ENCODE measurements at places on chromosomes 16 and 17.

- no peak for DNase-seq
Observed at GRCh38 chr17:57949649-57950048, 5.6 kb downstream of the CUEDC1 start.

DNA sequence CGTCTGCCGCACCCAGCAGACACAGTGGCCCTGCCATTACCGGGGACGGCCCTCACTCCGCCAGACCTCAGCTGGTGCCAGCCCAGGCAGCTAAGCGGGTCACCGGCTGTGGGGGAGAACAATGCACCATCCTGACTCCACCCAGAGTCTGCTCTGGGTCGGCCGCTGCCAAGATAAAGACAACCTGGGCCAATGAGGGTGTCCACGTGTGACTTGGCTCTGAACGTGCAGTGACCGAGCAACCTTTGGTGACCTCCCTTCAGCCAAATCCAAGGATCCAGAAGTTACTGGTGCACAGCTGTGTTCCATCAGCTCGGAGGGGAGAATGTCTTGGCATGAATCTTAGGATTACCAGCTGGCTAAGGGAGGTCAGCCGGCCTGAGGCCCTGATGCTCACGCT, 155.9 kb downstream of the NTN1 start:
- DNase-seq: no peak

GRCh38 chr17:333626-334396, 18.8 kb downstream of the RPH3AL start:
- no peak for DNase-seq

GRCh38 chr17:40419559-40420331, 2.0 kb upstream of the TOP2A start:
- peak; percentile 39 for DNase-seq

DNA sequence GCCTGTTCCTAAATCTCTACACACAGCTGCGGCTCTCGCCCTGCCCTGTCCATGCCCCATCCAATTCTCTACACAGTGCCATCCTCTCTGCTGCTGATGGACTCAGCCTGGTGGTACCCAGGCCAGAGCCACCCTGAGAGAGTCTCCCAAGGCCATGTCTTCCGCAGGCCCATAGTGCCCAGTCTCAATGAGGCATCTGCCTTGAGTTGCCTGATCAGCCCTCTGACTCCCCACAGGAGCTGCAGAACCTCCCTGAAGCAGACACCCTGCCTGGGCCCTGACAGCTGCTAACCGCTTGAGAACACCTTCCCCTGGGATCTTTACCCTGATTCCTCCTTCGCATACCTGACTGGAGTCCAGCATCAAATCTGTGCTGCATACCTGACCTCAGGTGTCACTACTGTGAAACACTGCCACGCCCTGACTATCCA, 13.3 kb downstream of the TSPOAP1 start:
- DNase-seq: no peak

DNA sequence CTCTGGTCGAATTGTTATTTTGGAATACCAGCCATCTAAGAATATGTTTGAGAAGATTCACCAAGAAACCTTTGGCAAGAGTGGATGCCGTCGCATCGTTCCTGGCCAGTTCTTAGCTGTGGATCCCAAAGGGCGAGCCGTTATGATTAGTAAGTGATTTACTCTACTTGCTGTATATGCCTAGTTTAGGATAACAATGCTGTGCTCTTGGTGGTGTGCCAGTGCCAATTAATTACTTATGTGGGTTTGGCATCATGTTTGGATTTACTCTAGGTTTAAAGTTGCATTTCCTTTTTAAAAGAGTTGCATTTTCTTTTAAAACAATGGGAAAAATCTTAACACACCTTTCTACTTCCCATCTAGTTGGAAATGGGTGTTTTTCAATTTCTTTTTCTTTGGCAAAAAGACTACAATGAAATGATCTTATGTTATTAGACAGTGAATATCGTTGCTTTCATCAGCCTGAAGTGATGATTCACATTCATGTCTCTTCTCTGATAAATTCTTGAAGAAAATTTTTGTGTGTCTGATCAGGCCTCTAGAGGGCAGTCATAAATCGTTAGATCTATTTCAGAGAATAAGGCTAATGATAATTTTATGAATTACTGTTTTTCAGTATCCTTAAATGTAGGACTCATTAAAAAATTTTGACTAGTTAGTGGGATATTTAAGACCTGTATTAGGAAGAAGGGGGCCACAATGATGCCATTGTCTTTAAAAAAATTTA, 5.6 kb downstream of the SF3B3 start:
- peak; percentile 45 for DNase-seq

DNA sequence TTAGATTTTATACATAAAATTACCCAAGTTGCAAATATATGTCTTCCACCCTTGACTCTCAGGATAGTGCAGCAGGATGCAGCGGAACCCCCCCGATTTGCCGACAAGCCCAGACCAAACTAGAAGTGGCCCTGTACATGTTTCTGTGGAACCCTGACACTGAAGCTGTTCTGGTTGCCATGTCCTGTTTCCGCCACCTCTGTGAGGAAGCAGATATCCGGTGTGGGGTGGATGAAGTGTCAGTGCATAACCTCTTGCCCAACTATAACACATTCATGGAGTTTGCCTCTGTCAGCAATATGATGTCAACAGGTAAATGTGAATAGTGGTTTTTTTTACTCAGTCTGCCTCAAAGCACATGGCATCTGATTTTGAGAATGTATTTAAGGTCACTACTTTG, 70.7 kb downstream of the OMG start:
- DNase-seq: no peak

GRCh38 chr16:49876716-49877129, 20.8 kb upstream of the ZNF423 start:
- no peak for DNase-seq

- DNase-seq: no peak
Observed at GRCh38 chr16:24054741-24055491, 201.2 kb upstream of the CACNG3 start.

DNA sequence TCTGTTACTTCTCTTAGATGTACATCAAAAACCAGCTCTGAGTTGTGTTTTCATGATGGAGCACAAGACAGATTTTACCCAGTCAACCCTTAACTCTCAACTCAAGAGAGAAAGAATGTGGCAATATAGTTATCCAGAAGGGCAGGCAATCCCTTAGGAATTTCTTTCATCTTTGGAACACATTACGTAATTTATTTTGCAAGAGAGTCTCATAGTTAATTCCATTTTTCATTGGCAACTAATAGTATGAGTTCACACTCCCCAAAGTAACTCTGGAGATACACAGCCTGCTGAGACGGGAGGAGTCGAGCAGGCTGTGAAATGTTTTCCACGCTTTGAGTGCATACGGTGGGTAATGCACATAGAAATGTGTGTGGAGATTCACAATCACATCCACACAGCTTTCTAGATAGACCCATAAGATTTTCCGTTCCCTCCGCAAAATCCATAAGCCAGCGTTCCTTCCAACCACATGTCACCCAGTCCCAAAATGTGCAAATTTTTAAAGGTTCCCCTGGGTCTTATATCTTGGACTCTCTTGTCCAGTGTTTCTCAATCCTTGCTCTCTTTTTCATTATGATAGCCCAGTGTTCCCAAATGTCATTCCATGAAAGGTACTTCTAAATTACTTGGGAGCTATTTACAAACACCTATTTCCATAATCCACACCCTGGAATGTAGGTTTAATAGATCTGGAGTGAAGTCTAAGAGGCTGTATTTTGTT, 8.4 kb upstream of the CDRT4 start:
- DNase-seq: no peak

DNA sequence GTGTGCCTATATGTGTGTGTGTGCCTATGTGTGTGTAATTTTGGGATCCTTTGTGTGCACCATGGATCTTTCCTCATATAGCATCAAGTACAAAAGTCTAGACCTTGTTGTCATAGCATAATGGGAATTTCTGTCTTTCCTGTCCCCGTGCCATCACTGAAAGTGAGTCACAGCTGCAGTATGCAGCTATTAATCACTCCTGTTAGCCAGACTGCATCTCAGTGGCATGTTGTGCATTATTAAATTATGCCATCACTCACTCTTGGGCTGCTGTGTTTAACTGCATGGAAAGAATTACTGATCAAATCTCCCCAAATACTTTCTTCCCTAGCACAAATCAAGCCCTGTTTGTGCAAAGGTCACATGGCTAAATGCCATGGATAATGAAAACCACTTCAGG, 92.4 kb downstream of the CBLN1 start:
- DNase-seq: peak; percentile 31

DNA sequence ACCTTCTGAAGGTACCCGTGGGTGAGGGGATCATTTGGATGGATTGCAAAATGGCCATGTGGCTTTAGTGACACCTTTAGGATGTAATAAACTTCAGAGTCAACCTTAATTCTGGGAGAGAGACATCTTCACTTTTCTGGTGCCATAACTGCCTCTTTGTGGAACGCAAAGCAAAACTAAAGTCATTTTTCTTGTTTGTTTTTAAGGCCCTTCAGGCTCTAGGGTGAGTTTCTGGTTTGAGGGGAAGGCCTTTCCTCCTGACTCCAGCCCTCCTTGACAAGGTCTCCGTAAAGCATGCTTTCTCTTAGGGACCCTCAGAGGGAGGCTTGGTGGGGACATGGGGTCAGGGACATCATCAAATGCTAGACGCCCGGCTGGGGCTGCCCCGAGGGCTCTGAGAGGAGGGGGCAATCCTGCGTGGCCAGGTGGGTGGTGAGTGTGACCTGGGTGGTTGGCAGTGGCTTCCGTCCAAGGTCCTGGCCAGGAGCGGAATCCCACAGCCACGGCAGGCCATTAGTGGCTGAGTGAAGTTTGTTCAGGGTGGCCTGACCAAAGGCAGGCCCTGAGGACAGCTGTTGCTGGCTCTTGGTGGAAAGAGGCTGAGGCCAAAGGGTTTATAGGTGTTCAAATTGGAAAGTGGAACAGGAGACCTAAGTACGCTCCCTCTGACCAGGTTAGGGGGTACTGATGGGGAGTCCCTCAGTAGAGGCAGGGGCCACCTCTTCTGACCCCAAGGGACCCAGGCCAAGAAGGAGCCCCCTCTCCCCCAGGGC, 112.2 kb downstream of the METRNL start:
- DNase-seq: no peak

DNA sequence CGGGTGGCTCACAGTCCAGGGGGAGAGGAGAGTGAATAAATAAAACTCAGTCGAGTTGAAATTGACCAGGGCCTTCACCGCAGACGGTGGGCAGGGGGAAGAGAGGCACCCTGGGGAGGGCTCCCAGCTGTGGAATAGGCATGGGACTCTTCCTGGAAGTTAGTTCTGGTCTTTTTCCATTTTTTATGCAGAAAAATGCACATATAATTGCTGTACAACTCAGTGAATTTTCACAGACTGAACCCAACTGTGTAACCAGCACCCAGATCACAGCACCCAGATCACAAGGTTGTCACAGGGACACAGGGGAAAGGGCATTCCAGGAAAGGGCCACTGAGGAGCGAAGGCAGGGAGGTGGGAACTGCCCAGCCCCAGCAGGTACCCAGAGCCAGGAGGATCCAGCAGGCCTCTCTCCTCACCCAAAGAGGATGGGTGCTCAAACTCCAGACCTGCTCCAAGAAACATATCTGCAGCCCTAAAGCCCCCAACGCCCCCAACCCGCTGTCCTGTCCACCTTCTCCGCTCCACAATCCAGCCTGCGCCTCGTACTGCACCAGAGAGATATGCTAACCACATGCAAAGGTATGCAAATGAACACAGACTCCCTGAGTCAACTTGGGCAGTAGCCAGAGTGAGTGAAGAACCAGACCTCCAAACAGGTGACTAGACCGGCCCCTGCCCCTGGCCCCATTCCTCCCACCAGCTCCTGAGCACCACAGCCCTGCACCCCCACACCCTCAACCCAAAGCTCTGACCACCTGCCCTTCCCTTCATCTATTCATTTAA, 29.1 kb upstream of the EIF1 start:
- no peak for DNase-seq

GRCh38 chr17:43583332-43583731, 37.2 kb upstream of the ETV4 start:
- DNase-seq: no peak

GRCh38 chr17:37041932-37042331, 93.2 kb downstream of the AATF start:
- no peak for DNase-seq

DNA sequence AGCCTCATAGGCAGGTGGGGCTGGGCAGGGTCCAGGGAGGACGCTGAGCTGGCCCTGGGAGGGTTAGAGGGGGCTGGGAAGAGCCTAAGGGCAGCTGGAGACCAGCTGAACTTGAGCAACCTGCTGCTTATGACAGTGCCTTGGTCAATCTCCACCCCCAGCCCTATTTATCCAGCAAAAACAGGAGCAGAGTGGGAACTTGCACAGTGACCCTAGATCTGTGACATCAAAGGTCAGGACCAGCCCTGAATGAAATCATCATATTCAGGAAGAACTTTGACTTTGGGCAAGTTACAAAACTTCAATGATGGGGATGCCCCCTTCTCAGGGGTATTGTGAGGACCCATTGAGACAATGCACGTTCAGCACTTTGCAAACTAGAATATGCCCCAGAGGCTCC, 9.4 kb downstream of the CD300LF start:
- DNase-seq: no peak

DNA sequence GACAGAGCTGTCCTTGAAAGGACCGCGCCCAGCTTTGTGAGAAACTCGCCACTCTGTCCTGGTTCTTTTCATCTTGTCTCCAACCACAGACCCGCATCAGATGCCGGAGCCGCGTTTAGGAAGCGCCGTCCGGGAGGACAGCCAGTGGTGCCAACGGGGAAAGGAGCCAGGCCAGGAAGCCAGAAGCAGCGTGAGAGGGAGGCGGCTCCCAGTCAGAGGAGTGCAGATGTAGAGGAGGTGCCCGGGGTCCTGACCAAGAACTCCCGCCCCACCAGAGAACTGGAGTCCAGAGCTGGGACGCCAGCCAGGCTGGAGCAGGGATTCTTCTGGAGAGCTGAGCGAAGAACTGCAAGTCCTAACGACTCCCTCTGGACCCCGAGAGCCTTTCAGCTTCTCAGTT, 49.3 kb upstream of the TNRC6C start:
- no peak for DNase-seq

DNA sequence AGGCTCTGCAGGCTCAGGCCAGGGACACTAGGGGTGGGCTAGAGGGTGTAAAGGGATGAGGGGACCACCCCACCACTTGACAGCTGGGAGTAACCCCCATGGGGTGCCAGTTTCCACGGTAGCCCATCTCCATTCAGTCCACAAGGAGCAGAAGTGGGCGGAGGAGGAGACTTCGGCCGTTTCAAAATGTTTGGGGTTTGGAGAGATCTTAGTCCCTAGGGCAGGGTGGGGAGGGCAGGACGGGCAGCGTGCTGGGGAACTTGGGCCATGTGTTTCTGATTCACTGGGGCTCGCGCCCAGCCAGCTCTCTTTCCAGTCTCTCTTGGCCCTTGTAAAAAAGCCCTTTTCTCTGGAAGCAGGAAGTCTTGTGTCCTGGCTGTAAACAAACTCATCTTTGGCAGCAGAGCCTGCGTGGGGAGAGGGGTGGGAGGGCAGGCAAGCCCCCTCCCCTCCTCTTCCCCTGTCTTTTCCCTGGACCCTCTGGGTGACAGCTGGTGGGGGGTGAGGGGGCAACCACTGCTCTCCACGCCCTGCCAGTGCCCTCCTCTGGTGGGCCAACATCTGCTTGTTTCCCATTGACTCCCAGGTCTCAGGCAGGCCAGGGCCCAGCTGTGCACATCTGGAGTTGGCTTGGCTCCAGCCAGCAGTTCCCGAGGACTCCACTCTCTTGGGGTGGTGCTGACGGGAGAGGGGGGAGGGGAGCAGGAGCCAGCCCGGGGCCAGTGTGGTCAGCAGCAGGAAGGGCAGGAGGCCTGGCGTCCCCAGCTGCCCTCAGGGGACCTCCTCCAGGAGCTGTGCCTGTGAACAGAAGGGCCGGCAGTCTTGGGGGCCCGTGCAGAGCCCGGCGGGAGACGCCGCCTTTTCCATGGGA, 8.1 kb downstream of the CYGB start:
- DNase-seq: no peak

- DNase-seq: no peak
Observed at GRCh38 chr17:33435721-33436301, 142.7 kb upstream of the ASIC2 start.

- DNase-seq: peak; percentile 9
Observed at GRCh38 chr17:64147110-64148016, 17.4 kb upstream of the ERN1 start.
